ENCODE measurements at places on chromosomes 1 and 21.
A peak's percentile ranks its signal among the peaks of the same experiment; 100 is the strongest.

DNA sequence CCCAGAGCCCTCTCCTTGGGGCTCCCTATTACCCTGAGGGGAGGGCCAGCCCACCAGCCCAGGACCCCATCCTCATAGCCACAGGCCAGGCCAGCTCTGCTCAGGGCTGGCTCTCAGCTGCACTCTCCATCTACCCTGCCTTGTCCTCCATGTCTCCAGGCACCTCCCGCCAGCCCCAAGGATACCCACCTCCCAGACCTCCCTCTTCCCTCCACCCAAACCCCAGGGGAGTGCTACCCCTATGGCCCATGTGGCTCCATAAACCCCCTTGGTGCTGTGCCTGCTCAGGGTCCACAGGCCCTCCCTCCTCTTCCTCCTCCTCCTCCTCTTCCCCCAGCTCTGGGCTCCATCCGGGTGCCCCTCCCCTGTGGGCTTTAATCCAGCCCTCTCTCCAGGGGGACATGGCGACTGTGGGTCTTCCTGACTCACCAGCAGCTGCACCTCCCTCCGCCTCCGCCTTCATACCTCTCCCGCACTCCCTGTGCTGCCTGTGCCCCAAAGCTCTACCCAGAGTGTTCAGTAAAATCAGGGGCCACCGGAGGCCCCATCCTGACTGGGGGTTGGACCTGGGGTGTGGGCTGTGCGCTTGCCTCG, 9.1 kb downstream of the YBEY start:
- no peak overlapping the region for H3K4me3 ChIP-seq
- H3K27ac ChIP-seq: peak overlapping the region; percentile 20
- no peaks in the 10 kb centered on the region for H3K27me3 ChIP-seq

GRCh38 chr21:24895885-24896734, 711.2 kb downstream of the MRPL39 start:
- H3K36me3 ChIP-seq: no peaks in the 10 kb centered on the region
- H3K27ac ChIP-seq: no peak overlapping the region
- no peak for ATAC-seq
- H3K27me3 ChIP-seq: no peaks in the 10 kb centered on the region

GRCh38 chr1:233086961-233087881, 136.8 kb downstream of the NTPCR start:
- H3K36me3 ChIP-seq: peaks cover 41% of the 10 kb centered on the region
- peak overlapping the region; percentile 28 for H3K27ac ChIP-seq
- H3K4me1 ChIP-seq: no peaks in the 10 kb centered on the region
- no peaks in the 10 kb centered on the region for H3K27me3 ChIP-seq
- ATAC-seq: no peak

- no peak for ATAC-seq
- H3K4me3 ChIP-seq: no peak overlapping the region
- peaks cover 3% of the 10 kb centered on the region for H3K4me1 ChIP-seq
Measured at GRCh38 chr1:218494449-218494852, 149.3 kb downstream of the TGFB2 start.

- peaks cover 5% of the 10 kb centered on the region for H3K27me3 ChIP-seq
- no peaks in the 10 kb centered on the region for H3K36me3 ChIP-seq
- peaks cover 33% of the 10 kb centered on the region for H3K4me1 ChIP-seq
Measured at GRCh38 chr1:19007491-19008441, 51.3 kb upstream of the IFFO2 start.

GRCh38 chr1:115811140-115811828, 29.6 kb downstream of the NHLH2 start:
- H3K27ac ChIP-seq: no peak overlapping the region
- H3K27me3 ChIP-seq: peaks cover 22% of the 10 kb centered on the region
- H3K4me1 ChIP-seq: no peaks in the 10 kb centered on the region

DNA sequence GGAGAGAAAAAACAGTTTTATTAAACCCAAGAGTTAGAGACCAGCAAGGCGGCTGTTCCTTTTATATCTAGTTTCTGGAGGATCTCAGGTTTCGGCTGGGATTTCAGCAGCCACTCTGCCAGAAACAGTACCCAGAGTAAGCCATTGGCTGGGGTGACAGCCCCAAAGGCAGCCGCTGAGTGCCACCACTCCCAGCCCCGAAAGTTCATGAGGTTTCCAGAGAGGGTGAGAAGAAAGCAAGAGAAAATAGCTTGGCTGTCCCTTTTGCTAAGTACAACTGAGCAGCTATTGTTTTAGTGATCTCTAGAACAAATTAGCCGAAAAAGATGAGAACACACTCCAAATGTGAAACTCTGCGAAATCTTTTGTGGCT, 1.2 kb downstream of the SH3BGR start:
- peaks cover 3% of the 10 kb centered on the region for H3K27me3 ChIP-seq
- H3K36me3 ChIP-seq: no peaks in the 10 kb centered on the region
- no peak overlapping the region for H3K27ac ChIP-seq
- H3K4me3 ChIP-seq: no peak overlapping the region

DNA sequence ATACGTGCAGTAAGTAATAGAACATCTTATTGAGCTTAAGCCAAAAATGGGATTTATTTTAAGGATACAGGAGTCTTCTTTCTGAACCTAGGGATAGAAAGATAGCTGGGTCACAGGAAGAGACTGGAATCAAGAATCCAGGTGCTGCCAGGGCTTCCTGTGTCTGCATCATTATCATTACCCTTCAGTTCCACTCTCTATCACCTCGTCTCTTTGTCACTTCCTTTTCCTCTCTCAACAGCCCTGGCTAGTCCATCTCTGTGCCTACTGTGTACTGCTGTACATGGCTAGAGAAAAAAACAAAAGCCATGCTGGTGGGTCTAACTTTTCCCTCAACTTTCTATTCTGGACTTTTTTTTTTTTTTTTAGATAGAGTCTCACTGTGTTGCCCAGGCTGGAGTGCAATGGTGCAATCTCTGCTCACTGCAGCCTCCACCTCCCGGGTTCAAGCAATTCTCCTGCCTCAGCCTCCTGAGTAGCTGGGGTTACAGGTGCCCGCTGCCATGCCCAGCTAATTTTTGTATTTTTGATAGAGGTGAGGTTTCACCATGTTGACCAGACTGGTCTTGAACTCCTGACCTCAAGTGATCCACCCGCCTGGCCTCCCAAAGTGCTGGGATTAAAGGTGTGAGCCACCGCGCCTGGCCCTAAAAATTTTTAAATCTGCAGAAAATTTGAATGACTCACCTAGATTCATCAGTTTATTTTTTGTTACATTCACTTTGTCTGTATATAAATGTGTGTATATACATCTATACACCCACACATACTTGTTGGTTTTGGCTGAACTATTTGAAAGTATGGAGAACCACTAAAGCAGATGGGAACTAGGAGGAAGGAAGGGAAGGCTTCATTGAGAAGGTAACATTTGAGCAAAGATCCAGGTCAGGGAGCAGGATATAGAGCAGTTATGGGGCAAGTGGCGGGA, 31.9 kb downstream of the UBE4B start:
- no peak overlapping the region for H3K27ac ChIP-seq
- no peaks in the 10 kb centered on the region for H3K27me3 ChIP-seq
- ATAC-seq: no peak
- no peak overlapping the region for H3K4me3 ChIP-seq
- H3K4me1 ChIP-seq: peaks cover 10% of the 10 kb centered on the region

Measured in activated T-helper 17 cell treated with anti-CD3 and anti-CD28 coated beads, Interleukin-2, amount 50 U/mL, for 72 hours (primary cell).